Head of caudate nucleus (tissue), 42 donors: ENCODE measurements at places on chromosomes 5 and 9.

GRCh38 chr9:105291422-105291859 lies 47.0 kb downstream of the SLC44A1 start:
- no peak for DNase-seq

GRCh38 chr9:98215271-98215670 lies 22.8 kb upstream of the CORO2A start:
- no peak for DNase-seq

- no peak for DNase-seq
These were observed 31.7 kb downstream of the ITK start for GRCh38 chr5:157212307-157212706.

- no peak for DNase-seq
These were observed 28.9 kb downstream of the ARHGEF28 start for GRCh38 chr5:73654819-73655318.

DNA sequence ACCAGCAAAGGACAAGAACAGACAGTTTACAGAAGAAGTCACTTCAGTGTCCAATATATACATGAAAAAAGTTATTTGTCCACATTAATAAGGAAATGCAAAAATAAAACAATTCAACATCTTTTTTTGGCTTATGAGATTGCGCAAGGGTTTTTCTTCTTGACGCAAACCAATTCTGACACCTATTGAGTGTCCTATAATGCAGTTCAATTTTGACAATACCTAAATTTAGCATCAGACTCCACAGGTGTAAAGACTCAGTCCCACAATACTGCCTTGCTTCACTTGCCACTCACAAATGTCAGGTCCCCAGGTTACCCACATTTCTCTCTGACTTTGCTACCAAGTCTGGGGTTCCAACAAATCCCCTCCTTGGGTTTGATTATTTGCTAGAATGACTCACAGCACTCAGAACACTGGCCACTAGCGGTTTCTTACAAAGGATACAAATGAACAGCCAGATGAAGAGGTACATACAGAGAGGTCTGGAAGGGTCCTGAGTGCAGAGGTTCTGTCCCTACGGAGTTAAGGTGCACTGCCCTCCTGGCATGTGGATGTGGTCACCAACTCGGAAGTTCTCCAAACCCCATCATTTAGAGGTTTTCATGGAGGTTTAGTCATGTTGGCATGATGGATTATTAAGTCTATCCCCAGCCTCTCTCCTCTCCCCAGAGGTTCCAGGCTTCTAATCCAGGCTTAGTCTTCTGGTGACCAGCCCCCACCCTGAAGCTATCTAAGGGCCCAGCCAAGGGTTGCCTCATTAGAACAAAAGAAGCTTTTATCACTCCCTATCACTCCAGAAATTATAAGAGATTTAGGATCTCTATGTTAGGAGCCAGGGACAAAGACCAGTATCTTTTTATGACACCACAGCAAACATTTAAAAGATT lies 27.0 kb upstream of the SLC22A5 start:
- DNase-seq: no peak

GRCh38 chr9:3214741-3215140 lies 311.1 kb downstream of the RFX3 start:
- no peak for DNase-seq

DNA sequence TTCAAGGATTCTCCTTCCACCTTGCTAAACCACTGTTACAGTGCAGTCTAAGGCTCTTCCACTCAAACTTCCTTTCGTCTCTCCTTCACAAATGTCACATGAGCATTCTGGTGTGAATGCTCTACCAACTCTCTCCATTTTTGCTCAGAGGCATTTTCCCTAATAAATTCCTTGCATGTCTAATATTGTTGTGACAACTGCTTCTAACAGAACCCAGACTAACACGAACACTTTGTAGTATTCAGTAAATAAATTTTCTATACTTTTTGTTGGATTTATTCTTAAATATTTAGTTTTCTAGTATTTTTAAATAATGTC lies 24.0 kb downstream of the RAPGEF6 start:
- DNase-seq: no peak

DNA sequence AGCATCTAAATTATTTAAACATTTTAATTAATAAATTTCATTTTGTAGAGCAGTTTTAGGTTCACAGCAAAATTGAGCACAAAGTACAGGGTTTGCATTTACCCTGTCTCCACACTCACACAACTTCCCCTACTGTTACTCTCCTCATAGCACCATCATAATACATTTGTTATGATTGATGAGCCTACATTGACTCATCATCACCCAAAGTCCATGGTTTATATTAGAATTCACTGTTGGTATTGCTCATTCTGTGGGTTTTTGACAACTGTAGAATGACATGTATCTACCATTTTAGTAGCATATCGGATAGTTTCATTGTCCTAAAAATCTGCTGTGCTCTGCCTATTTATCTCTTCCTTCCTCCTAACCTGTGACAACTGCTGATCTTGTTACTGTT lies 411.1 kb upstream of the MPDZ start:
- no peak for DNase-seq

DNA sequence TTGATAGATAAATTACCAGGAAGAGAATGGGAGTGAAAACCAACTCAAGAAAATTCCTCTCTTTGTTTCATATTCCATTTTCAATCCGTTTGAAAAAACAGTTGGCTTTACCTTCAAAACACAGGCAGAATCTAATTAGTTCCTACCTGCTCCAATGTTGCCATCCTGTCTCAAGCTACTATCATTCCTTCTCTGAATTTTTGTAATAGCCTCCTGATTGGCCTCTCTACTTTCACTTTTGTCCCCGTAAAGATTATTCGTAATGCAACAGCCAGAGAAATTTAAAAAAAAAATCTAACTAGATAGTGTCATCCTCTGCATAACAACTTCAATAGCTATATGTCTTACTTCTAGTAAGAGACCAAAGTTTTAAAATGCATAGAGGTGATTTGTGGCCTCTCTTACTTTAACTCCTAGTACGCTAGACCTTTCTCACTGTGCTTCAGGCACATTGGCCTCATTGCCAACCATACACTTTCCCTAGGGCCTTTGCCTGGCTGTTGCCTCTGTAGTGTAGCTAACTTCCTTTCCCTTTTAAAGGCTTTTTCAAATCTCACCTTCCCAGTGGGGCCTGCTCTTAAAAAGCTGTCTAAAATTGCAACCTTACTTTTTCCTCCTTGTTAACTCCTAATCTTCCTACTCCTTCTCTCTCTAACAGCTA lies 311.3 kb upstream of the GRIN3A start:
- no peak for DNase-seq

GRCh38 chr5:118551716-118552115 lies 436.6 kb downstream of the DTWD2 start:
- DNase-seq: no peak

GRCh38 chr9:90288275-90288639 lies 354.4 kb downstream of the DIRAS2 start:
- no peak for DNase-seq

- no peak for DNase-seq
These were observed 22.5 kb downstream of the MSANTD3 start for GRCh38 chr9:100449420-100449819.

- DNase-seq: no peak
These were observed 25.4 kb upstream of the SARDH start for GRCh38 chr9:133763272-133764183.

GRCh38 chr5:12460493-12461261 lies 556.4 kb upstream of the CTNND2 start:
- DNase-seq: no peak

DNA sequence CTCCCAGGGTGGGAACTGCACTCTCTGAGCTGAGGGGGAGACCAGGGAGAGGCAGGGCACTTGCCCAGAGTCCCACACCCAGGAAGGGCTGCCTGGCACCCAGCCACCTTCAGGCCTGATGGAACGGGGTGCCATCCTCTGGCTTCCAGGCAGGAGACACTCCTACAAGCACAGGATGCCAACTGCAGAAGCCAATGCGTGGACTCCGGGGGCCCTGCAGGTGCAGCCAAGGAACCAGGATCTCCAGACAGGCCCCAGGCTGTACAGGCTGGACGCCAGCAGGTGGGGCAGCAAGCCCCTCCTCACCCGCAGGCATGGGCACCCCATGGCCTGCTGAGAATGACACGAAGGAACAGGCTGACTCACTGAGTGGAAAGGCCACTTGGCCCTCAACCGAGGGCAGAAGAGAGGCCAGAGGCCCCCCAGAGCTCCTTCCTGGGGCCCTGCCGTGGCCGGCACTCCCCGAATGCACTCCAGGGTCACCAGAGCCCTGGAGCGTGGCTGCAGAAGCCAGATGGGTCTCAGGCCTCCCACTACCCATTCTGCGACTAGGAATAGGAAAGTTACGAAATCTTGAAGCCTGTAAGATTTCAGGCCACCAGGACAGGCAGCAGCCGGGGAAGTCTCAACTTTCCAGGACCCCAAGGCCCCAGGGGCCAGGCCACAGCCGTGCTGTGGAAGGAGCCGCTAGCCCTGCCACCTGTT lies 15.7 kb downstream of the NACC2 start:
- DNase-seq: no peak

DNA sequence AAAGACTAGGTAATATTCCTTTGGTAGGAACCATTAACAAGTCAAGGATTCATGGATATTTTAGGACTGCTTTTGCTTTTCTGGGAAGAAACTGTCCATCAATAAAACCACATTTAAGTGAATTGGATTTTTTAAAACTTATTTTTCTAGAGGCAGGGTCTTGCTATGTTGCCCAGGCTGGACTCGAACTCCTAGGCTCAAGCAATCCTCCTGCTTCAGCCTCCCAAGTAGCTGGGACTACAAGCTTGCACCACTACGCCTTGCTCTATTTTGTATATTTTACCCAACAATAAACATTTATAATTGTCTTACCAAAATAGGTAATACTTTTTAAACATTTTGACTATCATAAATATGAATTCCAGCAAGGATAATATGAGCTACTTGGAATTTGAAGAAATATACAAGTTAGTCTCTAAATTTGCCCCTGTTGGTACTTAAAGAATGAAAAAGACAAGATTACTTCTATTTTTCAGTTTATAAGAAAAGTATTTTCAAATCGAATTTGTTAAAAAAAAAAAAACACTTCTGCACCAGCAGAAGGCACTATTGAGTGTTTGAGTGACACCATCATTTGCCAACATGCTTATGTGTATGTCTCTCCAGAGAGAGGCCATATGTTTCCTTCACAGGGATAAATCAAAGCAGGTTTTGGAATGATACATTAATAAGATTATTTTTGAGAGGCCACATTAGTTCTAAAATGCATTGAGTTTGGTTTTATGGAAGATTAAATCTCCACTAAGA lies 60.0 kb upstream of the CARTPT start:
- DNase-seq: no peak

DNA sequence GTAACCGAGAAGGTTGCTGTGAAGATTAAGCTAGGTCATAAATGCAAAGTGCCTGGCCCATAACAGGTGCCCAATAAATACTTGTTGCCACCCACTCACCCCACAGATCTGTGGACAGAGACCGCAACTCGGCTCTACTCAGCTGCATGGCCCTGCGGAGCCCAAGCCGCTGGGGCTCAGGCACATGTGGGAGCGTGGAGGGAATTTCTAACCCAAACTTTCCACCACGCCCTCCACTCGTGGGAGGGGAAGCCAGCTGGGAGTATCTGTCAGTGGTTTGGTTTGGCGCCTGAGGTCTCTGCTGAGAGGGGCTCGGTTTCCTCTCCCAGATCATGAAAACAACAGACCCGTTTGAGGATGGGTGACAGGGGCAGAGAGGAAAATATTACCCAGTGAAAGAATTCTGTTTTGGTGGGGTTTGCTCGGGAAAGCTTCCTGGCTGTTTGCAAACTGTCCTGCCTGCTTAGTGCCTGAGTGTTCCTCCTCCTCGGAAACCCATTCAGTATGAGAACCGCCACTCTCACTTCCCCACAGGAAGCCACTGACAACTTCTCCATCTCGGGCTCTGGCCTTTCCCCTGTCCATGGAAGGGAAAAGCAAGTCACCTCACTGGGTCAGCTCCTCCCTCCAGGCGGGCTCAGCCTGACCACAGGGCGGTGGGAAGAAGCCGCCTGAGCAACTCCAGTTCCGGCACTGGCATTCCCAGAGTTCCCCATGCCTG lies 60.1 kb downstream of the RGS3 start:
- DNase-seq: no peak

DNA sequence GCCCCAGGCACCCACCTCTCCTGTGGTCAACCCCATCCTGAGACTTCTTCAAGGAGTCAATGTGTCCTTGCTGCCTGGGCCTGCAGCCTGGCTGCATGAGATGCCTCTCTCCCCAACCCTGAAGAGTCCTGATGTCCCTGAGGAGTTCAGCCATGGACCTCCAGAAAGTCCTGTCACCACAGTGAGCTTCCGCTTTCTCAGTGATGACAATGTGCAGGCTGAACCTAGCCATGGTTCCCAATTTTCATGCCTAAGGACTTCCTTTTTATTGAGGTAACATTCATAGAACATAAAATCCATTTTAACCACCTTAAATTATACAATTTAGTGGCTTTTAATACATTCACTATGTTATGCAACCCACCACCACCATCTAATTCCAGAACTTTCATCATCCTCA lies 29.1 kb downstream of the DAP start:
- DNase-seq: no peak

GRCh38 chr9:3981897-3982296 lies 318.0 kb downstream of the GLIS3 start:
- no peak for DNase-seq

GRCh38 chr9:111621895-111622480 lies 9.1 kb upstream of the DNAJC25 start:
- DNase-seq: peak; percentile 27

- DNase-seq: no peak
These were observed 859 bp downstream of the RETREG1 start for GRCh38 chr5:16615741-16616535.

DNA sequence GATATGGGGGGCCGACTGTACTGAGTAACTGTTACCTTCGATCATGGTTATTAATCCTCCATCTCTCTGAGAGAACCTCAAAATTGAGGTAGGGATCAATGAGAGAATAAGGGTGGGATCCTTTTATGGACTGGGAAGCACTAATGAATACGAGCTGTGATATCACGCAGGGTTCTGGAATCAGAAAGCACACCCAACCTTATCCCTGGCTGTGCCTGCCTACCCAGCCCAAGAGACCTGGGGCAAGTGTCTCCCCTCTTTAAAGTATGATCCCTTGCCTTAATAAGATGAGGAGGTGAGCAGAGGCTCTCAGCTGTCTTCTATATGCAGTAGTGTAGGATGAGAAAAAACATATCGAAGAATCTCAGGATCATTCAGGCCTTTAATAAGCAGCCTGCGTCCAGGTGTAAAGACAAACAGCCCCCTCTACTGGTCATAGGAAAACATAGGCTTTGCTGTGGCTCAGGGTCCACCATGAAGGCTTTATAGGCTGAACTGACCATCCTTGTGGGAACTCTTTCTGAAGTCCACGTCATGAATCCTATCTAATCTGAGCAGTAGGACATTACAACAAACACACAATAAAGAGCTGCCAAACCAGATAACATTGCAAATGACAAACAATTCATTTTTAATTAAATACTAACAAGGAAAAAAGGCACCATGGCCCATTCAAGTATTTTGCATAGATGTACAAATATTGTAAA lies 16.8 kb downstream of the NIPAL4 start:
- peak; percentile 85 for DNase-seq
